ENCODE measurements at places on chromosomes 6 and 20.

- DNase-seq = no peak
These were observed 434.3 kb upstream of the IMPG1 start for GRCh38 chr6:76506808-76507207.

DNA sequence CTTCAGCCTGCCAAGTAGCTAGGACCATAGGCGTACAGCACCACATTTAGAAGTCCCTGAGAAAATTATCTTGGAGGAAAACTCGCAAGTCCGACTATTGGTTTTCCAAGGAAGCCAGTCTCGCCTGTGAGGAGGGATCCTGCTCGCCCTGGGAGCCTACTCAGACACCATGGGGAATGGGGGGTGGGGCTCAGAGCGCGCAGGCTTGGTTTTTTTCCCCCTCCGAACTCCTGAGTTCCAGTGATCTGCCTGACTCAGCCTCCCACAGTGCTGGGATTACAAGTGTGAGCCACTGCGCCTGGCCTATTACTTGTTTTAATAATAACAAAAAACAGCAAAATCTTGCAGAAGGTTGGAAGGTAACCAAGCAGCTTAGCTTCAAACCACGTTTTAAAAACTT, 153.7 kb downstream of the OR2B2 start:
- DNase-seq = no peak

DNA sequence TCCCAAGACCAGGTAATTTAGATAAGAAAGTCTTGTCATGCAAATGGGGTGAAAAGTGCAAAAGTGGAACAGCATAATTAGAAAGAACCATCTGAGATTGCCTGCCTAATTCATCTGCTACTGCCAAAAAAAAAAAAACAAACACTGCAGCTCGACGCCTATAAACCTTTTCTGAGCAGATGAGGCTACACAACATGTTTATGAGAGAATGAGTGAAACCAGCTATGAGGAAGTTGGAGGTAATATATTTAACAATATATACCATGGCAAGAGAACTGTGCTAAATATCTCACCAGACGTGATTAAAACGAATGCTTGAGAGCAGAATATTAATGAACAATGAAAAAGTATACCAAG, 50.0 kb downstream of the LAMA4 start:
- no peak for DNase-seq

GRCh38 chr6:39365281-39366074, 43.0 kb upstream of the KCNK16 start:
- peak; percentile 20 for DNase-seq

- no peak for DNase-seq
These were observed 81.2 kb downstream of the PLCB1 start for GRCh38 chr20:8213270-8213669.

Measured in RWPE1 (cell line).